ENCODE measurements at places on chromosomes 4 and X.

GRCh38 chr4:101439926-101440325 is 92.6 kb upstream of the PPP3CA start:
- DNase-seq: no peak

- DNase-seq: no peak
These were observed 229.8 kb upstream of the TEX13C start for GRCh38 chrX:125089761-125090445.

GRCh38 chr4:76760193-76760592 is 137.8 kb downstream of the SOWAHB start:
- DNase-seq: no peak

GRCh38 chrX:10902001-10902400 is 209.1 kb upstream of the HCCS start:
- no peak for DNase-seq

GRCh38 chr4:105470766-105471165 is 3.1 kb downstream of the PPA2 start:
- no peak for DNase-seq

DNA sequence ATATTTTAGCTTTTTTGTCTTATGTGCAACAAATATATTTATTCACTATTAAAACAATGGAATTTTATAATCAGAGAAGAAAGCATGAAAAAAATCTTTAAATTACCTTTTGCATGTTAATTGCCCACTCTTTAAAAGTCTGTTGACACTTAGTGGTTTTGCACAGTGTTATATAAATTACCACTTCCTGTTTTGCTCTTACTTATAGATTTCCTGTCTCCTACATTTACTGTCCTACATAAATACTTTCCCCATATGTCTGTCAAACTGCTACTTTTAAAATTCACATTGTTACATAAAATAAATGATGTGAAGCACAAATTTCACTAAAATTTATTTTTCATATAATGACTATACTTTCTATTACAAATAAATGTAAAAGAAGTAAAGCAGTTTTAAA is 161.1 kb upstream of the NDST4 start:
- DNase-seq: no peak

DNA sequence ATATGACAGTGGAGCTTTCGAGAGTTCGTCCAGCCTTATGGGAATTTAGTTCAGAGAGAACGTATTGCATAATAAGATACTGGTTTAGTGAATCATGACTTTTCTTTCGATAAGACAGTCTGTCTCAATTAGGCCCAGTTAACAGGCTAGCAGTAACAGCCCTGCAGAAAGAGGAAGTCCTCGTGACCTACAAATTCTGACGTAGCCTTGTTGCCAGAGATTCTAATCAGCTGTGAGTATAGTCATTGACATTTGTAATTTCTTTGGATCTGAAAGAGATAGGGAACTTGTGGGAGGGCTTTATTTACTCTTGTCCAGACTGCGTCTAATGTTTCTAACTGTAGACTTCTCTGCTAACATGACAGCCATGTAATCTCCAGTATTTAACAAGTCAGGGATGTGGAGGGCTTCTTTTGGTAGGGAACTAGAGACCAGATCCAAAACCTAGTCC is 15.8 kb downstream of the ART3 start:
- no peak for DNase-seq

- DNase-seq: no peak
These were observed 63.5 kb upstream of the IL1RAPL2 start for GRCh38 chrX:104502460-104502859.

DNA sequence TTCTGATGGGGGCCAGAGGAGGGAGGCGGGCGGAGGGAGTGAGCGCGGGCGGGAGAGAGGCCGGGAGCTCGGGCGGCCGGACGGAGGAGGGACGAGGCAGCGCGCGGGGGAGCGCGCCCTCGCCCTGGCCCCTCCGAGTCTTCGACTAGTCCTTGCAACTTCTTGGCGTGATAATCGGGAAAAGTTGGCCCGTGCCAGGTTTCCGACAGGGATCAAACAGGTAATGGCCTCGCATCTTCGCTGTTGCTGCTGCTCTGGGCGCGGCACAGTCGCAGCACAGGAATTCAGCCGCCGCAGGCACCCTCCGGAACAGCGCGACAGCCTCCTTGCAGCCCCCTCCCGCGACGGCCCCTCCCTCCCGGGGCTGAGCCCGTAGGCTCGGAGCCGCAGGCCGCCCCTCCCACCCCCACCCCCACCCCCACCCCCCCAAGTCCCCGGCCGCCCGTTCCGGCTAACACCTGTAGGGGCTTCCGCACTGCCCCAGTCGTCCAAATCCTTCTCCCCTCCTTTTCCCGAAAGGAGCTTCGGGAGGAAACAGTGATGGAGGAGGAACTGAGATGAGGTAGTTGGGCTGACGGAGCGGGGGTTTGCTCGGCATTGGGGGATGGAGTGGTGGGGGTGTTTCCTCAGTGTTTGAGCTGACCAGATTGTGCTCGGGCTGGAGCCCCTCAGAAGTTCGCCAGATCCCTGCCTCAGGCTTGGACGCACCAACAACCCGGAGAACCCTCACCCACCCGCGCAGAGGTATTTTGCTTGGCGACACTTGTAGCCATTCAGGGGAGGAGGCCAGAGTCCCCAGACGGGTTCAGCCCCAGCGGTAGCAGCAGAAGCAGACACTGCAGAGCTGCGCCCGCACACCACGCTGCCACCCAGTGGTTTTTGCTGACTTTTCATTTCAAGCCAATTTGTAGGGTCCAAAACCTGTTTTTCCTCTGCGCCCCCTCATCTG is at the start of gene FGF13:
FGF13 (minus strand) TSS at position 319 of the 949 bp plus-strand sequence. CDS start 714 bp downstream, outside the sequence.
- DNase-seq: no peak

DNA sequence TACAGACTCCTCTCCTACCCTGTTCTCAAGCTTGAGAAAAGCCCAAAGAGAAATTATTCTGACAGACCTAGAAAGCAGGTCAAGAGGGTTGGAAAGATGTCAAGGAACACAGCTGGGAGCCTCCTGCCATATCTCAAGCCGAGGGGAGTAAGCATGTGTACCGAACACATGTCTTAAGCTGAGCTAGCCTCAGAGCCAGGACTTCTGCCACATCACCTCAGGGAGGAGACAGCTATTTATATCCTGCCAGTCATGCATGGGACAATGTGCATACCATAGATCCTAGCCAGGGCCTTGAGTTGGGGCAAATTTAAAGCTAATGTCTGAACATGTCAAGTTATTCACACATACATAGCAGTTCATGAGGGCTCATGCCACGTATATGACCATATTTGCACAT is 11.8 kb downstream of the TMEM31 start:
- no peak for DNase-seq

GRCh38 chr4:27381815-27382214 is 521.2 kb downstream of the STIM2 start:
- no peak for DNase-seq

DNA sequence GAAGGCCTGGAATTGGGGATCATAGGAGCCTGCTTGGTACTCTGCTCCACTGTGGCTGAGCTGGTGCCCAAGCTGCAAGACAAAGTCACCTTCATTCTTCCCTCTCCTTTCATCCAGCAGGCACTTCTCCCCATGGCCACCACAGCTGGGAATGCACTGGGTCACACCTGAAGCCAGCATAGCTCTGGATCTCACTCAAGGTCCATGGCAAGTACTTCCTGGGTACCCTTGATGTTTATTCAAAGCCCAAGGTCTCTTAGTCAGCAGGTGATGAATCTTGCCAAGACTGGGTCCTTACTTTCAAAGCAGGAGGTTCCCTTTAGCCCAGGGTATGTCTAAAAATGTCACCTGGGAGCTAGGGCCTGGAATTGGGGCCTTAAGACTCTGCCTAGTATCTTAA is 4.9 kb upstream of the SLC4A4 start:
- no peak for DNase-seq

DNA sequence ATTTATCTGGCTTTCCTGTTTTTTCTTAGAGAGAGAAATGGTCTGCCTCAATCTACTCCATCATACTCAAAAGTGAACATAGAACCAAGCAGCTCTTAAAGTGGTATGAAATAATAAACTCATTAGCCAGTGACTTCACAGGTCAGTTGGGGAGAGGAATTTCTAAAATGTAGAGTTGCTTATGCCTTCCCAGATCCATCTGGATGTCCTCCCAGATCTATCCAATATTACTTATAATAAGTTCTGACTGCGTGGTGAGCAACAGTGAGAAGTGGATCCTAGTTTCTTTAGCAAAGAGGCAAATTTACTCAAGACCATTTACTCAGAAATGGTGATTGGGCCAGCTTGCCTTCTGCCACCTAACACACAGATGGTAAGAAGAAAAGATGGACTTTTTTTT is 748.0 kb downstream of the PCDH18 start:
- no peak for DNase-seq

GRCh38 chr4:116953947-116954346 is 131.4 kb downstream of the TRAM1L1 start:
- DNase-seq: no peak

DNA sequence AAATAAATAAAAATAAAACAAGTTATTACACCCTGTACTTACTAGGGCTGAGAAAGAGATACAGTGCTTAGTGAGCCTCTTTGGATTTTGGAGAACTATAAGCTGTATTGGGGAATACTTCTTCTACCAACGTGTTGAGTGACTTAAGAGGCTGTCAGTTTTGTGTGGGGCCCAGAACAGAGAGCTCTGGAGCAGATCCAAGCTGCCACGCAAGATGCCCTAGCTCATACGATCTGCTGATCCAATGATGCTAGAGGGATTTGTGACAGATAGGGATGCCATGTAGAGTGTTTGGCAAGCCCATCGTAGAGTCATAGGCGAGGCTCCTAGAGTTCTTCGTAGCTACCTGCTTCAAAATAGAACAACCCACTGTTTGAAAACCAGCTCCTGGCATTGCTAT is 60.3 kb upstream of the KLF3 start:
- DNase-seq: no peak

DNA sequence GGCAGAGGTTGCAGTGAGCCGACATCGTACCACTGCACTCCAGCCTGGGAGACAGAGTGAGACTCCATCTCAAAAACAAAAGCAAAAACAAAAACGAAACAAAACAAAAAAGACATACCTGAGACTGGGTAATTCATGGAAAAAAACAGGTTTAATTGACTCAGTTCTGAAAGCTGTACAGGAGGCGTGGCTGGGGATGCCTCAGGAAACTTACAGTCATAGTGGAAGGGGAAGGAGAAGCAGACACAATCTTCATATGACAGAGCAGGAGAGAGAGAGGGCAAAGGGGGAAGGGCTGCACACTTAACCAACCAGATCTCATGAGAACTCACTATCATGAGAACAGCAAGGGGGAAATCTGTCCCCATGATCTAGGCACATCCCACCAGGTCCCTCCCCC is 229.5 kb downstream of the STK32B start:
- no peak for DNase-seq

- DNase-seq: no peak
These were observed 5.5 kb upstream of the WFS1 start for GRCh38 chr4:6264225-6264540.

GRCh38 chrX:53421125-53421524 is 1.3 kb downstream of the SMC1A start:
- DNase-seq: no peak

DNA sequence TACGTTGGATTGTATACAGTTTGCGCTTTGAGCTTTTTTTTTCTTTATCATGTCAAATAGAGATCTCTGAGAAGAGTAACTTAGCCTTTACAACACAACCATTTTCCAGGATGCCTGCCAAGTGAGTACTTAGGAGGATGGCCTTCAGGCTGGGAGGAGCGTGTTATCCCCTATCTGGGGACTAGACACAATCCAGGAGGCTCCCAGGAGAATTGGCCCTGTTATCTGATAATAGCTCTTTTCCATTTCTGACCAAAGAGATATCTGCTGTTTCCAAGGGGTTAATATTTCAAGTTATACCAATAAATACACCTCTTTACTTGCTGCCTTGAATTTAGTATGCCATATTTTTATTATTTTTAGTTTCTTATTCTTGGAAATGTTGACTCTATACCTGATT is 169.5 kb upstream of the SMARCAD1 start:
- no peak for DNase-seq

DNA sequence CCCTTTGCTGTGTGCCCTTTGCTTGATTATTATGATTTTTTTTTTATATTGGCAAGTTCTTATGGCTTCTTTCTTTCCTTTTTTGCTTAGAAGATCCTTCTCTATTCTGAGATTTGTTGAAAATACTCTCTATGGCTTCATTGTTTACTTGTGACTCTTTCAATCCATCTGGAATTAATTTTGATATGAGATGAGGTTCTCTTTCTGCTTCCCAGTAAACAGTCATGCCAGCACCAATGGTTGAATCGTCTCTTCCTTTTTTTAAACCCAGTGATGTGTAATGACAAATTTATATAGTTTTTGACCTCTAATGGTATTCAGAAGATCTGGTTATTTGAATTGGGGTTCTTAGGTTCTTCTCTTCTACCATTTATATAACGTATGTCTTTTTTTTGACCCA is 121.8 kb downstream of the ARHGAP10 start:
- no peak for DNase-seq

- DNase-seq: no peak
These were observed 10.8 kb downstream of the LARP7 start for GRCh38 chr4:112647785-112648184.

- no peak for DNase-seq
These were observed 44.5 kb downstream of the STIM2 start for GRCh38 chr4:26905172-26905571.

GRCh38 chrX:132648895-132649294 is 160.1 kb upstream of the MBNL3 start:
- DNase-seq: no peak

- no peak for DNase-seq
These were observed 16.2 kb downstream of the BOD1L1 start for GRCh38 chr4:13611283-13611842.

DNA sequence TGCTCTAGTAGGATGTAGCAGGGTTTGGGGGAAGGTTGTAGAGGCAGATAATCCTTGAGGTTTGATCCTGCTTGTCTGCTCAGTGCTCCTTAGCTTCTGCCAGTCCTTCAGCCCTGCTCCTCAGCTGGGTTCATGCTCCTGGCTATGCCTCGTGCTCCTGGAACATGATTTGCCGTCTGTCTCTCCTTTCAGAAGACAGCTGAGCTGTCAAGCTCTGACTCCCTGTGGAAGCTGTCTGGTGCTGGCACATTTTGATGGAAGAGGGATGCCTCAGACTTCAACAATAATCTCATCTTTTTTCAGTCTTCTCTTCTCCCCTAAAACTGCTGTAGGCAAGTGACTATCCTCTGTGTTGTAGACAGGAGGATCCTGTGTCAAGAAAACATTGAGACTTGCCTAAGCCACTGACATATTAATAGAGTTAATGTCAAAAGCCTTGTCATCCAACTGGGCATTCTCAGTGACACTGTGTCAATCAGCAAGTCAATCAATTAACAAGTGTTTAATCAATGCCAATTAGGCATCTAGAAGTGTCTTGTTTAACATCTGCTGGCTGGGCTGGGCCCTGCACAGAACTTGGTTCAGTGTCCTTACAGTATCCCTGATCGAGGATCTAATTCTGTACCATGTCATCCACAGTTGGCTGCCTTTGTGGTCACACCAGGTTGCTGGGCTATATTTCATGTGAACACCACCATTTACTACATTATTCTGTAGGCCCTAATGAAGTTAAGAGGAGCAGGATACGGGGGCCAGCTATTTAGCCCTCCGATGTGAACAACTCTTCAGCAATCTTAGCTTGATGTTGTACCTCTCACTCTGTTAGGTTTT is 96.7 kb downstream of the SYNPO2 start:
- DNase-seq: no peak

GRCh38 chrX:13287816-13288215 is 32.0 kb downstream of the ATXN3L start:
- no peak for DNase-seq

GRCh38 chr4:94653095-94653649 is 104.6 kb upstream of the BMPR1B start:
- no peak for DNase-seq
